ENCODE measurements at places on chromosomes 16 and 17. TPM values are rescaled to one million over a fixed set of nuclear protein-coding genes. Genes with fewer than 3 reads are reported as not detected.

NPTX1 gene
- total RNA-seq: 0.83 TPM

TEKT5 gene
- not detected for total RNA-seq

SRCIN1 gene
- 1.8 TPM for total RNA-seq

ZNF48 gene
- 10.5 TPM for total RNA-seq

PRAC1 gene
- total RNA-seq: not detected

CACNG1 gene
- not detected for total RNA-seq

SLFN12 gene
- 9.1 TPM for total RNA-seq

WFDC1 gene
- total RNA-seq: not detected

ZPBP2 gene
- total RNA-seq: 0.36 TPM

ALDH3A2 gene
- 19.7 TPM for total RNA-seq

NGFR gene
- total RNA-seq: 0.28 TPM

SDK2 gene
- 0.26 TPM for total RNA-seq
